Stimulated activated effector memory CD8-positive, alpha-beta T cell treated with anti-CD3 and anti-CD28 coated beads, Interleukin-12 subunit alpha, Interleukin-12 subunit beta, amount 100 ng/mL, for 72 hours (primary cell): ENCODE measurements at places on chromosomes 3 and 15.

DNA sequence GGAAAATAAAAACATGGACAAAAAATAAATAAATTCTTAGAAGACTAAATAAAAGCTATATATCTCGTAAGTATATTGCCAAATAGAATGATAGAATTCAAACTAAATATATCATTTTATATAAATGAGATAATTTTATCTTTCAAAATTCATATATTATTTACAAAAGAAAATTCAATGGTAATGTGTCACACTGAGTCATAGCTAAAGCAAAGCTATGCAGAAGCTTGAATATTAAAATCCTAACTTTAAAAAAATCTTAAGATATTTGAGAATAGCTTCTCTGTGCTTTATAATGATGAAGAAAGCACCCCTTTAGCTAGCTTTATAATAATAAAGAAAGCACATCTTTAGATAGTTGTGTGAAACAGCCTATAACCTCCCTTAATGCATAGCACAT lies 1010.8 kb downstream of the OTOL1 start:
- no peak for DNase-seq

DNA sequence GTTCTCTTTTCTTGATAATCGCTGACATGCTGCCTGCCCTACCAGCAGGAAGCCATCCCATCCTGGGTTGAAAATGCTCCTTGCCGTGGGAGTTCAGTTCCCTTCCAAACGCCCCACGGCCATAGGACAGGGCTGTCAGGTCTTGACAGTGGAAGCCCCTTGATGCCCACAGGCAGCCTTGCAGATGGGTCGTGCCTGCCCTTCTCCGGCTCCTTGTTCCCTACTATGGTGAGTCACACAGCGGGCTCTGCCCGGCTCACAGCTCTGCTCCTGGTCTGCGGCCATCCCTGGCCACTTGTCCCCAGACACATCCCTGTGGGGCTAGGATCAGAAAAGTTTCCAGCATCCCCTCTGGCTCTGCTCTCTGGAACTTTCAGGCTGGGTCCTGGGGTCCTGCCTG lies 6.2 kb upstream of the APBA2 start:
- DNase-seq: no peak

GRCh38 chr15:47652328-47652727 lies 65.0 kb upstream of the SEMA6D start:
- no peak for DNase-seq

DNA sequence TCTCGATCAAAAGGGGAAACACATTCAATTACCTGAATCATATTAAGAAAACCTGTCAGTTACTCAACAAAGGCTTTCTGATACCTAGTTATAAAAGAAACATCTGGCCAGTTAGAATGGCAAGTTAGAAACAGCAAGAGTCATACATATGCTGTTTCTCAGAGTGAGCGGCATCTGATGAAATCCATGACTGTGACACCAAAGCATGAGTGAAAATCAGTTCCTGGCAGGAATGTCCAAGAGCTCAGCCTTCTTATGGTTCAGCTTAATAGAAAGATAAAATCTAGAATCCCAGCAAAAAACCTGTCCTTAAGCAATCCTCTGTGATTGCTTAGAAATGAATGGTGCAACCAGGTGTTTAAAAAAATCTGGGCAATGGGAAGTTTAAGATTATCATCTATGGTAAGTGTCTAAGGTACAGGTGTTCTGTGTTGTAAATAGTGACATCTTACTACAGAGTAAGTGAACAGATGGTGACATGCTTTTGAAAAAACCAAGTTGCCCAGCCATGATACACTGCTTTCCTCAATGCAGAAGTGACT lies 18.8 kb downstream of the B4GALT4 start:
- no peak for DNase-seq

DNA sequence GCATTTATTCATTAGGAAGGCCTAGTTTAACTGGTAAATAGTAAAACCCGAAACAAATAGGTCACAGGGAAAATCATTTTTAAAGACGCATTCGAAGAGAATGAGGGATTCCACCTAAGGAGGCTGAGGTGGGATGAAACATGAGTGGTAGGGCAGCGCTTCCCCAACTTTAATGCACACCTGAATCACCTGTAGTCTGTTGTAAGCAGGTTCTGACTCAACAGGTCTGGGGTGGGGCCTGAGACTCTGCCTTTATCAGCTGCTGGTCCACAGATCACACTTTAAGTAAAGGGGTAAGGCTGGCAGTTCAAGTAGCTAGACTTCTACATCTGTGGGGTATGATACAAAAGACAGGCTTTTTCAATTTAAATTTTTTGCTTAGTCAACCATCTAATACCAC lies 223.5 kb upstream of the UBE2E2 start:
- no peak for DNase-seq

DNA sequence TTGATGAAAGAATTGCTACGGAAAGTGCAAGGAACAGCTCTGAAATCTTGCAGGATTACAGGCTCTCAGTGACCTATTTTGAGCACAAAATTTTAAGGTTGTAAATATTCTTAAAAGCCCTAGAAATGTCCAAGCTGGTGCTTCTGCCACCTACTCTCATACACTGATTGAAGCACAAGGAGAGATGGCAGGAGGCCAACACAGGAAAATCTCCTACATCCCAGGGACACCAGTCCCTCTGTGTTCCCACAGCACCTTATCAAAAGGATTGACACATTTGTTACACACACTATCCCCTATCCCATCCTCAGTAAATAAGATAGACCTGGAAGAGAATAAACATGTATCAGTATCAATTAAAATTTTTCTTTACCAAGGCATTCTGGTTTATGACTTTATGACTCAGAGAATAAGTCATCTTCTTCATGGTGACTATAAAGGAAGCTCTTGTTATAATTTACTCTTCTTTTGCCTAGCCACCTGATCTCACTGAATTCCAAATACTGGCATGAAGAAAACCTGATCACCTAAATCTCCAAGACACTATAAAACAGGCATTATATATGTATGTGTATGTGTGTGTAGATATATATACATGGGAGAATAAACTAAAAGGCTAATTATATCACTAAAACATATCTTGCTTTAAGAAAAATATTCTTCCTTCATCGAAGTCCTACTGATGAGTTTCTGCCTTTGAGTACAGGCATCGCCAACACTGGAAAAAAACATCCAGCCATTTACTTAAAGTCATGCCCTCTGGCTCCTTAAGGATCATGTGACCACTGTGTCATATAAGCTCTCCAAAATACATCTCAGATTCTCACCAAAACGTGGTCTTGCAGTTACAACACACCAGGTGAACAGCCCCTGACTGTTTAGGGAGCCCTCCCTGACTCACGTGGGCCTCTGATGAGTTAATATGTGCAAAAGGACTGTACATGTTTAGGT lies 208.1 kb upstream of the NR2F2 start:
- no peak for DNase-seq

GRCh38 chr3:169246158-169246557 lies 417.4 kb downstream of the MECOM start:
- no peak for DNase-seq

DNA sequence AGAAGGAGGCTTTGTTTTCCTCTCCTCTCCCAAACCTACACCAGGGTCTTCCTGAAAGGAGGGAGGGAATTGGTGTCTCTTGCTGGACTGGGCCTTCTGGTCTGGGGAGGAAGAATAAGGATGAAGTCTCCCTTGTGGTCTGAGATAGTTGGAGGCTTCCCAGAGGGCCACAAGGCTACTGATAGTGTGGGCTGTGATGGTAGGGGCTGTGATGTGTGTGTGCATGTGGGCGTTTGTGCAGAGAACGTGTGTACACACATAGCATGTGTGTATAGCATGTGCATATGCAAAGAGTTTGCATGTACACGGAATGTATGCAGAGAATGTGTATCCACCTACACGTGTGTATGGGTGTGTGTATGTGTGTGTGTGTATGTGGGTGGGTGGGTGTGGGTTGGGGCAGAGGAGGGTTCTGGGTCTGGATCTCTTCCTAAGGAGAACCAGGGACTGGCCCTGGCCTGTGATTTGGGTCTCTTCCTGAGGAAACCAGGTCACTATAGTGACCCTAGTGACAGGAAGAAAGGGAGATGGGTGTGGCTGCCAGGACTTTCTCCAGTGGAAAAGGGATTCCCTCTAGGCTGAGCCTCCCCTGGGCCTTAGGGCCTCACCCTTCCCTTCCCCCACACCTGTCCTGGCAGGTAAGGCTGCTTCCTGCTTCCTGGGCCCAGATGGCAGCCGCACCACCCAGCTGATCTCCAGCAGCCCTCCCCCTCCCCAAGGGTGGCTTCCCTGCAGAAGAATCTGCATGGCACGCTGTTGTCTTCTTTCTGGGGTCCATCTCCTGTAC lies 1.7 kb downstream of the FLNB start:
- no peak for DNase-seq

DNA sequence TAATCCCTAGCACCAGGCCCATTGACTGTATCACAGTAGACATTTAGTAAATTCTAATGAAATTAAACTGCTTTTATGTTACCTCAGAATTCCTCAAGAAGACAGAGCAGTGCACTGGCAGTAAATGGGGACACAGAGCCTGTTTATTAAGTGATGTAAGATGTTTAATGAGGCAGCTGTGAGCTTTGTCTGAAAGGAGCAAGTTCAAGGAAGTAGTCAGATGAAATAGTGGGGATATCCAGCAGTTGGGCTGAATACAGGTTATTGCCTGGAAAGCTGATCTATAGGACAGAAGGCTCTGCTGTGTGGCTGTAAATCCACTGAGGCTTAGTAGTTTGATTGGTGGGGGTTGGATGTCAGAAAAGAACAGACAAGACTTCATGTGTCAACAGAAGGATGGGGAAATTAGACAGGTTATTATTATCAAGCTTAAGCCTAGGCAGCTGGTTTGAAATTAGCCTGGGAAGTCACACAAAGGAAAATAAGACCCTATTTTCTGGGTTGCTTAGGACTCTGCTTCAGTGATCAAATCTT lies 62.2 kb downstream of the PFN2 start:
- DNase-seq: no peak

- DNase-seq: no peak
Observed at GRCh38 chr3:192687488-192688152, 39.7 kb downstream of the FGF12 start.

DNA sequence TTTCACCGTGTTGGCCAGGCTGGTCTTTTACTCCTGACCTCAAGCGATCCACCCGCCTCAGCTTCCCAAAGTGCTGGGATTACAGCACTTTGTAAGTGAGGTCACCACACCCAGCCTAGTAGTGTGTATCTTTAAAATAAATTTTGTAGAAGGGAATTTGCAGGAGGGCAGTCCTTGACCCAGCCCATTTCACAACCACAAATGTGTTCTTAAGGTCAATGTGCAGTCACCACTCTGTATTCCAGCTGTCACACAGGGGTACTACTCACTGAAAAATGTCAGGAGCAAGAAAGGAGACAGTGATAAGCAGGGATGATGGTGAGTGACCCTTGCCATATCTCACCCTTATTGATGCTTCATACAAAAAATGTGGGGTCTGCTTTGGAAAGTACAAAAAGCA lies 98.5 kb downstream of the FRMD5 start:
- DNase-seq: no peak

DNA sequence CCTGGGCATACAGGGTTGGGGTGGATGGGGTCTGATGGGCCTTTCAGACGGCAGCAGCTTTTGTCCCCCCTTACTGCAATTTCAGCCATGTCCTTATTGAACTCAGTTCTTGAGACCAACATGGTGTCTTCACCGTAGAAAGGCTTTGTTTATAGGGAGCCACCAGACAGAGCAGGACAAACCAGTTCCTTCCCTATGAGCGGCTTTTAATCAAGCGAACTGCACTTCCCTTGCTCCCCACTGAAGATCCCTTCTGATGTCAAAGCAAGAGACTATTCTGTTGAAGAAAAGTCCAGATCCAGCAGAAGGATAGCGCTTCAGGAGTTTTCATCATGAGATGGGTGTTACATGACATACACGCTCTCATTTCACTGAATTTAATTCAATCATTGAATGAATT lies 100.4 kb downstream of the CD47 start:
- DNase-seq: no peak

DNA sequence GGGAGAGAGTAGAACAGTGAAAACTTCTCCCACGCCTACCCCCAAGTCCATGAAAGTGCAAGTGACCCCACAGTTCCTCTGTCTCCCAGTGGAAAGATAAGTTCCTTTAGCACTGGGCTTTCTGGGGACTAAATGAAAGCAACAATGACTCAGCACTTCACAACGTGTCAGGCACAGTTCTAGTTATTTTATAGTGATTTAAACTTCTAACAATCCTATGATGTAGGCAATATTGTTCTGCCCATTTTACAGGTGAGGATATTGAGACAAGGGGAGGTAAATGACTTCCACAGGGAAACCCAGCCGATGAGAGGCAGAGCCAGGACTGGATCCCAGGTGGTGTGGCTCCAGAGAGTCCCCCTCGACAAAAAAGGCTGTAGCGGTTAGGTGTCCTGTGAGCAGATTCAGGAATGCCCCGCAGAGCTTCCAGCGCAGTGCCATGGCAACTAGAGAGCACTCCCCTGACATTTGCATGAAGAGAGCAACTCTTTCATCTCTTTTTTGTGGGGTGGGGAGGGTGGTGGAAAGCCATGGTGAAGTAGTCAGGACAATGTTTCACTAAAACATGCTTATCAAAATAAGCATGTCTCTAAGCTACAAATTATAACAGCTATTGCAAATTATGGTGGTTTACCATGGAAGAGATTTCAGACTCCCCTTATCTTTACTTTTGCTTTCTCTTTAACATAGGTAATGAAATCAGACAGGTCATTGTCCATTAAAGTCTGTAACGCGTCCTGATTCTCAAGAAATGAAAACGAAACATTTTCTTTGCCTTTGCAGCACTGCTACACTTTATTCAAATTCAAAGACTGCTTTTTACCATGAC lies 62.1 kb downstream of the NR2F2 start:
- DNase-seq: no peak

DNA sequence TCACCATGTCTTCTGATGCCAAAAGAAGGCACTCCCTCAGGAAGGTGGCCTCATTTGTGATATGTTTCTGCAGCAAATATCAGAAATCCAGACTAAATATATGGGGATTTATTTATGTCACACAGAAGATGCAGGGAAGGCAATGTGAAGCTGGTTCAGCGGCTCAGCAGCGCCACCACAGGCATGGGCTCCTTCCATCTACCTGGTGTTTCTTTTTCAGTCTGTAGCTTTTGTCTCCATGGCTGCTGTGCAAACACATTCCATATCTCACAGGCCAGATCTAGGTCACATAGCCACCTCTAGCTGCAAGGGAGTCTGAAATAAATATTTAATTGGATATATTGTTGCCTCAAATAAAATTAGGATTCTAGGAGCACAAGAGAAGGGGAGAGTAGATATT lies 502.1 kb upstream of the IL12A start:
- no peak for DNase-seq
